CD8-positive, alpha-beta T cell (primary cell): ENCODE measurements at places on chromosomes 2 and 18.
A peak's percentile ranks its signal among the peaks of the same experiment; 100 is the strongest.

- no peak for DNase-seq
Observed at GRCh38 chr18:62739911-62740310, 24.6 kb downstream of the PHLPP1 start.

DNA sequence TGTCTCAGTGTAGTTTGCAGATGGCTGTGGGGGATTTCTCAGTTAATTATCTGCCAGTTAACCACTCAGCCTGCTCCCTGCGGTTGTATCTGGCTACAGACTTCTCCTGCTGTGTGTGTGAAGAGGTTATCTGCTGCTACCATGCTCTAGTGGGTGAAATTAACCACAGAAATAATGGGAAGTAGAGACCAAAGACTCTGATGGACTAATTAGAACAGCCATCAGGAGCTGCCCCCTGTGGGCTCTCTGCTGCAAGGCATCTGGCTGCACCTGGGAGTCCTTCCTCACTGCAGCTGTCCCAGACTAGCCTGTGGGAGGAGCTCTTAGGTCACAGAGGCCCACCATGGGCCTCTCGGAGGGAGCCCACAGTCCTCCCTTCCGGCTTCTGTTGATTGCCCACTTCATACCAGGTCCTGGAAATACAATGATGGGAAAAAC lies 66.6 kb downstream of the CTIF start:
- DNase-seq = no peak

- no peak for DNase-seq
Observed at GRCh38 chr2:79627237-79627636, 114.4 kb downstream of the CTNNA2 start.

DNA sequence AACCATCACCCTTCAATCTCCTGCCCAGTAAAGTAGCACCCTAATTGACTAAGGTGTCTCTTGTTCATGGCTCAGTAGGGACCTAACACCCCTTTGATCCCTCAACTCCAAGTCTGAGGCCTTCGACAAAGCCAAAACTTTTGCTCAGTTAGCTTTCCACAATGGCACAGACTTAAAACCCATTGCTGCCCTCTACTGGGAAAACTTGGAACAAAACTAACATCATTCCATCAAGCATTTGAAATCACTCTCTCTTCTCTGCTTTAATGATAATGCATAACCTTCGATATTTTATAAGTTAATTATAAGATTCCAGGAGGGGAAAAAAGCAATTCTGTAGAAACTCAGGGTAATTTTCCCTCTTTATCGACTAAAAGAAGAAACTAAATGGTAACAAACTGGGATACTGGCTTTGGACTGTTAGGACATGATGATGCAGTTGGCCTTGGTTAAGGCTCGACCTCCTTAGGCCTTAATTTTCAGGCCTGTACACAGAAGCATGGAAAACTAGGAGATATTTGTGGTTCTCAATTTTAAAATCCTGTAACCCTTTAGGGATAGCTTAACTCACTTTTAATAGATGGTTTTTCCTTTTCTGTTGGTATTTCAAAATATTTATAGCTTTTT lies 127.8 kb downstream of the STK39 start:
- DNase-seq = peak; percentile 13

DNA sequence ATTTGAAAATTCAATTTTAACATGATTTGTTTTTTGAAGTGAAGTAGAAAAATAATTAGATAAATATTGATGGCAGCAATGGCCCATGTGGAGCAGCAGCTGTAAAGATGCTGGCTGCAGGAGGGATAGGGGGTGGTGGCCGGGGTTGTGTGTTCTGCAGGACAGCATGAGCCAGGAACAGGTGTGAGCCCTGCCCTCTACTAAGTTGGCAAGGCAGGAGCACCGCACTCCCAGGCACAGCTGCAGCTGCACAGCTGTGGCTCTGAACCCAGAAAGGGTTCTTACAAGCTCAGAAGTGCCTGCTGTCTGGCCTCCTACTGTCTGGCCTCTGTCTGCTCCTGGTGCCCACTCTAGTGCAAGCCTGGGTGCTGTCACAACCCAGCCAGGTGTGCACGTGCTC lies 10.0 kb upstream of the DUSP19 start:
- DNase-seq = no peak

DNA sequence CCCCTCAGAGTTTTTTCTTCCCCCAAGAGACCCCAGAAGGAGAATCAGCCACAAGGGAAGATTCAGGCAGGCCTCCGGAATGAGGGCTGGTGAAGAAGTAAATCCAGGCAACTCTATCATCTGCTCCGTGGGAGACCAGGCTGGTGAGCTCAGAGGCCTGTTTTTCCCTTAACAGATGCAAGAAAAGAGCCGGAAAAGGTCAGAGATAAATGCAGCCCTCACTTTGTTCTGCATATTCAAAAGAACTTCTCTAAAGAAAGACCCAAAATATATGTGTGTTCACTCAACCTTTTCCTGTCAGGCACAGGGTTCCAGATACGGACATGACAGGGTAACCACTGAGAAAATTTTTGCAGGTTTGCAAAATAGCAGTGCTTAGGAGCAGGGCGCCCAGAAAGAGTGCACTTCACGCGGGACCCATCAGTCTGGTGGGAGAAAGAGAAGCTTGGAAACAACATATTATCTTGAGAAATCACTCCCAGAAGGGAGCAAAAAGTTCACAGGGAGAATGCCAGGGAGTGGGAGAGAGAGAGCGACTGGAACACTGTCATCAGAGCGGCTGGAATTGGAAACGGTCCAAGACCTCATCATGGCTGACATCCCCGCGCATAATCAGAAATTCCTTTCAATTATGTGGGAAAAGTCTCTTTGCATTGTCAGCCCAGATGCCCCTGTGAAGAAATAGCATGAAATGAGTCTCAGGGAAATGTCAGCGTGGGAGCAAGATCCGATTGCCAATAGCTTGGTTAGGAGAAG lies 244.8 kb upstream of the SLC14A2 start:
- DNase-seq = no peak

DNA sequence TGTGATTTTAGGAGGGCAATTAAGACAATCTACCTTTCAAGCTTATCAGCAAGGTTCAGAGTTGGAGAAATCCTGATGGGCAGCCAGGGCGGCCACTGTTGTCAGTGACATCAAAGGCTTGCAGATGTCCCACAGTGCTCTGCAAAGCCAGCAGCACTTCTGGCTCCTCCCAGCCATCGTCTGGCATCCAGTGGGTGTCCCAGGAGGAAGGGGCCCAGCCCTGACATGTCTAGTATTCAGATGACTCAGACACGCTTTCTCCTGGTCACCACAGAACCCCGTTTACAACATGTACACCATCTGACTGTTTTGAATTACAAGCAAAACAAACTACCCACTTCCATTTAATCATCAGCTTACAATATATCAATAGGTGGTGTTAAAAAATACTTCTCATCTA lies 61.4 kb downstream of the CYRIA start:
- no peak for DNase-seq

GRCh38 chr2:179592167-179592936 lies 269.1 kb downstream of the ZNF385B start:
- DNase-seq = no peak

GRCh38 chr2:43104763-43105162 lies 121.6 kb downstream of the ZFP36L2 start:
- no peak for DNase-seq

- no peak for DNase-seq
Observed at GRCh38 chr18:58495207-58495606, 133.7 kb downstream of the ALPK2 start.

DNA sequence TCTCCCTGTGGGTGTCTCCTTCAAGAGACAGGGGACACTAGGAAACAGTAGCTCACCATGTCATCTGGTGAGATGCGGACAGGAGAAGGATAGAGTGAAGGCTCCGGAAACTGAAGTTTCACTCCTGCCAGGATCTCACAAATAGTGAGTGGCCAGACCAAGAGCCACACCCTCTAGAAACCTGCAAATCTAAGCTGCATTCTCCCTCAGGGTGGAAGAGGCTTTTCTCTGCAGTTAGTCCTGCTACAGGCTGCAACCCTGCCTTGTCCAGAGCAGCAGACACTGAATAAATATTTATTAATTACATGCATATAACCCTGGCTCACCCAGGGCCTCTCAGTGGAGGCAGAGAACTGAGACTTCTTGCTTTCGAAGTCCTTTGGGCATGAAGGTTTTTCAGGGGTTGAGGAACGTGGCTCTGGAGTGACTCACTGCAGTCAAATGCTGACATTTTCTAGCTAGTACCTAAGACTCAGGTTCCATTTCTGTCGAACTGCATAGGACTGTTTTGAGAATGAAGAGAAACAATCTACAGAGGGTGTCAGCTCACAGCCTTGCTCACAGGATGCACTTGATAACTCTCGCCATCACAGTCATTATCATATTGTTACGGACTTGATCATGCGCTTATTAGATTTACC lies 87.3 kb downstream of the ACTR2 start:
- no peak for DNase-seq

DNA sequence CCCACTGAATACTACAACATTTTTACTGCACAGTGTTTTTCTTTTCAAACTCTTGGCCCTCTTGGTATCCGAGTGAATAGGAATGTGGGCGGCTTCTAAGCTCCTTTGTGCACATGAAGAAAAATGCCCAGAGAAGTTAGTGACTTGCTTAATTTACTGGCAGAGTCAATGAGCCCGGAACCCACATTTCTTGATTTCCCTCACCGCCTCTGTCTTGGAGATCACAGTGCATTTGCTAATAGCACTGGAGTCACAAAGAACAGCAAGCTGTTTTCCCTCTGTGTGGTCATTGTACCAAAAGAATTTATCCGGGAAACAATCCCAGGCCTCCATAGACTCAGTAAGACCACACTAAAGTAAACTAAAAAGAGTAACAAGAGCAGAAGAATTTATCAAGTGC lies 18.9 kb downstream of the STON1 start:
- DNase-seq = no peak

GRCh38 chr2:222269132-222269531 lies 29.7 kb downstream of the PAX3 start:
- DNase-seq = no peak

GRCh38 chr18:55879331-55879730 lies 291.3 kb upstream of the TCF4 start:
- no peak for DNase-seq

DNA sequence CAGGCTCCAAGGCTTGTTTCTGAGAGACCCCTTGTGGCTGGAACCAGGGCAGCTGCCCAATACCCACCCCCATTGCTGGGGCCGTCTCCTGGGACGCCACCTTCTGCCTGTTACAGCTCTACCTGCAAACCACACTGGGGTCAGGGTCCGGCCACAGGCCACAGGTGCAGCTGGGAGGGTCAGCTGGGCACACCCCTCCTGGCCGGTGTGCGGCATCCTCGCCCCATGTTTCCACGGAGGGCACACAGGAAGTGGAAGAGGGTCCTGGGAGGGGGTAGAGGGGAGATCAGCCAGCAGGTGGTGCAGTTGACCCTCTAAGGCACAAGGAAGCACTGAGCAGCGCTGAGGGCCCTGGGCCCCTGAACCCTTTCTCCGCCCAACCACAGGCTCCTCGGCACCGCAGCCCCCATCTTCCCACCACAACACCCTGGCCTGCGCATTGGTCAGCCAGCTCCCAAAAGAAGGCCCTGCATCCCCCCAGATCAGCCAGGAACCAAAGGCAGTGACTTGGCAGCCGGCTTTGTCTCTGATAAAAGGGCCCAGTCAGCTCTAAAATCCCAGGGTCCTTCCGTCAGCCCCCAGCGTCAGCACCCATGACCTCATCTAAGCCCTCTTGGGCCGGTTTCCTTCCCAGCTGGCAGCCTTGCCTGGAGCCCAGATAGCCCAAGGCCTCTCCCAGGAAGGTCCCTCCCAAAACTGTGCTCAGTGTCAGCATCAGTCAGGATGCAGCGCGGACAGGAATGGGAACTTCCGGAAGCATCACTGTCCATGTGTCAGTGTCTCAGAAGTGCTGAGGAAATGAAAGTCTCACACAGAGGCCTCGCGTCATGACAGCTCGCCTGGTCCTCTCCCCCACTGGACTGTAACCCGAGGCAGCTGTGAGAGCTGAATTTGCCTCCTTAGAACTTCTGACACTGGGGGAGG lies 1.7 kb downstream of the ERFE start:
- peak; percentile 46 for DNase-seq

DNA sequence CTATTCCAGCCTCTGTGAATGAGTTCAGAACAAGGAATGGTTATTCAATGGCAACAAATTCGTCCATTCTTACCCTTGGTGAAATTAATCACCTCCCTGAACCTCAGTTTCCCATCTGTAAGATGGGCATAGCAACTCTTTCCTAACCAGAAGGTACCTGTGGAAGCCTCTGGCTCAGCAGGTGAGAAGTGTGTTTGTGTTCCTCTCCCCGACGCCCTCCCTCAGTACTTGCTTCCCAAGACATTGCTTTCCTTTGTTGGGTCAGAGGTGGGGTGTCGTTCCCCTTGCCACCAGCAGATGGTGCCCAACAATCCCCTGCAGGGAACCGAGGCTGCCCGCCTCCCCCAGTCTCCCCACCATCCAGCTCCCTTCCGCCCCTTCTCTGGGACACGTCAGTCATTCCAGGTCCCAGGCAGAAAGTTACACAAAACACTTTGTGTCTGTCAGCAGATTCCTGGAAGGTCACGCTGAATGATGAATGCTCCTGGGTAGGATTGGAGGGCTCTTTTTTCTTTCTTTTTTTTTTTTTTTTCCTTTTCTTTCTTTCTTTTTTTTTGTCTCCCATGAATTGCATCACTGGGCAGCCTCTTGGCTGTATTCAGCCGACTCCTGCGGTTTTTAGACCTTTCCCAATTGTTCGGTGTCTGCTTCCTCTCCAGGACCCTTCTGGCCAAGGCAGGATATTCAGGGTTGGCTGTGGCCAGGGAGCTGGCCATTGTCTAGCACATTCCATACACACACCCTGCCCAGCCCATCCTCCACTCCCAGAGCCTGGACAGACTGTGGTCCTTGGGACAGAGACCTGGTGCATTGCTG lies 117.3 kb downstream of the LPIN1 start:
- DNase-seq = peak; percentile 74

- no peak for DNase-seq
Observed at GRCh38 chr2:154029504-154029903, 157.8 kb downstream of the GALNT13 start.

DNA sequence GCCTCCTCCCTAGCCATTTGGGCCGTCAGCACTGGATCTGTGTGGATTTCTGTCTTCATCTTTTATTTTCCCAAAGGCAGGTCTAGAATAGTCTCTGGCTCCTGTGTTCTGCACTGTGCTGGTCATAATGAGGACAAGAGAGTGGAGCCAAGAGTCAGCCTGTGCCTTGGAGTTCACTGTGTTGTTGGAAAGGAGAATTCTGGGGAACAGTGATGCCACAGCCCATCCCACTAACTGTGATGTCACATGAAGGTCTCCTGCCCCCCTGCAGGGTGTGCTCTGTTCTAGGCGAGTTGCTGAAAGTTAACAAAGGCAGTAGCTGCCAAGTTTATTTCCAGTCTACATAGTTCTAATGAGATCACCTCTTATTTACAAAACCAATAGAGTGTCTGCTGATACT lies 248.5 kb downstream of the TPGS2 start:
- DNase-seq = no peak

DNA sequence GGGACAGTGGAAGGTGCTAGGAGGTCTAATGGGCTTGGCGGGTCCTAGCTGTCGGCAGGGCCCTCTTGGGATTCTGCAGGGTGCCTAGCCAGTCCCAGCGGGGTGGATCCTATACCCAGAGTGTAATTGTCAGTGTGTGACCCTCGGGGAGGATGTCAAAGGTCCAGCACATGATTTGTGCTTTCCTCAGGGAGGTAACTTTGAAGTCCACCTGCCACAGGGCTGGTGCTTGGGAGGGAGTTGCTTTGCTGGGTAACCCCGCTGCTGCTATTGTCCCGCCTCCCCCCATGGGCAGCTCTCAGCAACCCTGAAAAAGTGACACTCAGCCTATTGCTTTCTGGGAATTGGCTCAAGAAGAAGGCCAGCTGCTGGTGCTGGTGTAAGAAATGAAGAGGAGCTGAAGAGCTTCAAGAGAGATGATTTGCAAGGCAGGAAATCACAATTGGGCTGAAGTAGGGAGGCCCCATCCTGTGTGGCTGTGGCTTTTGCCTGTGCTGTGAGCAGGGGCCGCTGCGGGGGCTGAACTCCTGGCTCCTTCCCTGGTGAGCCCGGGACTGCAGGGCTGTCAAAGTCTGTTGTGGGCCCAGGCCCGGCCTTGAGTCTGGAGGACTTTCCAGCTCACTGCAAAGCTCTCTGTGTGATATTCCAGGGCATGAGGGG lies 36.4 kb downstream of the EMILIN2 start:
- DNase-seq = peak; percentile 54
